ENCODE measurements at places on chromosomes 3 and 15.

- no peak for DNase-seq
Measured at GRCh38 chr3:47047673-47048072, 68.2 kb downstream of the NBEAL2 start.

GRCh38 chr3:149816311-149816710 is 3.3 kb downstream of the RNF13 start:
- DNase-seq: no peak

- no peak for DNase-seq
Measured at GRCh38 chr15:41952013-41952563, 20.3 kb downstream of the EHD4 start.

- no peak for DNase-seq
Measured at GRCh38 chr15:89455535-89455934, 40.8 kb downstream of the RHCG start.

DNA sequence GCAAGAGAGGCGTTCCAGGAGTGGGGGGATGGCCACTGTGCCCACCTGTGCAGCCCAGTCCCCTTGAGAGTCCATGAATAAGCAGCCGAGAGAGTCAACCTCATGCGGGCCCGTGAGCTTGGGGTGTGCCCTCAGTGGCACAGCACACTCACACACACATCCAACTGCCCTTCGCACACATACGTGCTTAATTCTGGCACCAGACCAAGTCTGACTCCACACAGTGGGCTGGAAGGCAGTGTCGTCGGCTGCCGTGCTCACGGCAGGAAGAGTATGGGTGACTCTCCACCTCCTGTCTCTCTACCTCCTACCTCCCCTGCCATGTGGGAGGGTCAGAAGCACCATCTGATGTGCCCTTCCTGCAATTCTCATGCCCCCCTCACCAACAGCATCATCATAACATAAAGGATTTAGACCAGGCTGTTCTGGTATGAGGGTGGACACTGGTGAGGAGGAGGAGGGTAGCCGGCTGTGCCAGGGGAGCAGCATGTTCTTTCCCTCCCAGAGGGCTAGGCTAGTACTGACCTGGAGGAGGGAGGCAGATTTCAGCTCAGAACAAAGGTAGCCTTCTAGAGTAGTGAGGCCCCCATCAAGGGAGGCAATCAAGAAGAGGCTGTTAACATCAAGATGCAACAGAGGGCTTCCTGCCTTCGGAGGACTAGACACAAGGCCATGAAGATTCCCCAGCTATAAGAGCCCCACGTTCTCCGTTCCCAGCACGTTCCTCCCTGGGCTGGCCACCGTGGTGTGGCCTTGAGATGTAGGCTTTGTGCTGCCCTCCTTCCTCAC is 5.3 kb upstream of the STRA6 start:
- DNase-seq: no peak

GRCh38 chr3:78497767-78498166 is 1270.0 kb downstream of the ROBO1 start:
- DNase-seq: no peak

DNA sequence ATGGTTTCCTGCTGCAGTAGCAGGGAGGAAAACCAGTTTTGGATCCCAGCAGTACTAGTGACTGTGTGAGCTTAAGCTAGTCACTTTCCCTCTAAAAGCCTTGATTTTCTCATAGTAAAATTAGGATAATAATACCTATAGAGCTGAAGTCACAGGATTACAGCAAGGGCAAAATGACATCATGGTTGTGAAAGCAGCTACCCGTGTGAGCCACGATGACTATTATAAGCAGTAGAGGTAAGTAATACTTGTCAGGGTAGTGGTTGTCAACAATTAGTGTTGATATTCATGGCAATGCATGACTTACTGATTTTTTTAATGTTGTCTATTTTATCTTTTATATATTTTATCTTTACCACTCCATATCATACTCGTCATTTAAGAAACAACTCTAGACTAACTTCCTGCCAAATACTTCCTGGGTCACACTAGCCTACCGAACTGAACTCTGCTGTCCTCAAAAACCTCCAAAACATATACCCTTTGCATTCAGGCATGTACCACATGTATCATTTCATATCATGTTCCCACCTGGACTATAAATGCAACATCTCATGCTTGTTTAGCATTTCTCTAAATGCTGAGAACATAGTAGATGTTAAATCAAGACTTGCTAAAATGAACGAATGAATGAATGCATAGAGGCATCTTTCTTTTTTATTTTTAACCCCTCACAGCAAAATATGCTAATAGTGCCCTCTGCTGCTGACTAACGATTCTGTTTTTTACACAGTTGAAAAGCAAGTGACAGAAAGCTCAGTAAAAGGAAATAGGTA is 172.6 kb downstream of the P3H2 start:
- no peak for DNase-seq

DNA sequence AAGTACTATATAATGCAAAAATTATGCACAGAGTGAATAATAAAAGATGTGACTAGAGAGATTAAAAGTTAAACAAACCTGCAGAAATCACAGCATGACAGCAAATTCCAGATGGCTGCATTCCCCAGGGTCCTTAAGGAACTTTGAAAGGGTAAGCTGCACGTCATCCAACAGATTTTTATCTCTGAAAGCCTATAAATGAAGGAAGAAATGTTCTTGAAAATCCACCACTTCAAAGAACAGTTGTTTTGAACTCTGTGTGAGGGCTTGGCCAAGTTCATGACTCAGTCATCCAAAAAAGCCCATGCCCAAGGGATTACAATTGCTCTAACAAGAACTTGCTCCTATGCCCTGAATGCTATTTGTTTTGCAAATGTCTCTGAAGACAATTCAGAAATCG is 603.6 kb downstream of the PLOD2 start:
- no peak for DNase-seq

GRCh38 chr15:83112956-83113299 is 5.5 kb downstream of the TM6SF1 start:
- DNase-seq: no peak

DNA sequence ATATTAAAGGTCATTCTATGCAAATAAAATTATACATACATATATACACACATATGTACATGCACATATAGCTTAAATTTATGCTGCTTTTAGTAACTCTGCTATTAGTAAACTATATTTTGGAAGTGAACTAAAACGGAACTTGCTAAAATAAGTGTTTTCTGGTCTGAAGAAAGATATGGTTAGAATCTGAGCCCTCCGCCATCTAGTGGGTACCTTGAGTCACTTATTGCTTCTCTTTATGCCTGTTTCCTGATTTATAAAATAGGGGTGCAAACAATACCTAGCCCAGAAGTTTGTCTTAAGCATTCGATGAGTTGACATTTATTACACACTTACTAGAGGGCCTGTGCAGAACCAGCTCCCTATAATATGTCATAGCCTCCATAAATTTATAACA is 255.7 kb downstream of the CNTN6 start:
- no peak for DNase-seq

DNA sequence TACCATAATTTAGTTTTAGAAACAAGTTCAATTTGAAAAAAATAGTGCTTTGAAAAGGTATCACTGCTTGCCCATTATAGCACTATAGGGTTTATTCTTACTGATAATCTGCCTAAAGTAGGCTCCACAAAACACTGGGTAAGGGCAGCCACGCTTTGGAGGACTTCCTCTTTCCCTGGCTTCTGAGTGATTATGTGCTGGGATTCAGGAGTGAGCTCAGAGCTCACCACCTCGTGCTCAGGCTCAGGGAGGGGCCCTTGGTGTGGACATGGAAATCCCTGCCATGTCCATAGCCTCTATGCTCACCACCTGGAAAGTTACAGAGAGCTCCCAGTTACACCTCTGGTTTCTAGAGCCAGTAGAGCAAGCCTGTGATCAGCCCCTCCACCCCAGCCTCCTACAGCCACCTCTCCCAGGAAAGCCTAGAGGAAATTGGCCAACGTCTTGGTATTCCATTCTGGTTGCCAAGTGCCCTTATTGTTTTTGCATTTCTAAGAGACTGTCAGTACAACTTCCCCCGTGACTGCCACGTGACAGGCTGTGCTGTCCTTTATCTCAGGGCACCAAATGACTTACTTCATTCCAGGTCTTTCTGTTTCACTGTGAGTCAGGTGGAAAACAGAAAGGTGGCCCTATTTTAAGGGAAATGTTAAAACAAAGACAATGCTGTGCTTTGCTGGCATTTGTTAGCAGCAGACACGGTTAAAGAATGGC is 316.0 kb downstream of the RORA start:
- no peak for DNase-seq

DNA sequence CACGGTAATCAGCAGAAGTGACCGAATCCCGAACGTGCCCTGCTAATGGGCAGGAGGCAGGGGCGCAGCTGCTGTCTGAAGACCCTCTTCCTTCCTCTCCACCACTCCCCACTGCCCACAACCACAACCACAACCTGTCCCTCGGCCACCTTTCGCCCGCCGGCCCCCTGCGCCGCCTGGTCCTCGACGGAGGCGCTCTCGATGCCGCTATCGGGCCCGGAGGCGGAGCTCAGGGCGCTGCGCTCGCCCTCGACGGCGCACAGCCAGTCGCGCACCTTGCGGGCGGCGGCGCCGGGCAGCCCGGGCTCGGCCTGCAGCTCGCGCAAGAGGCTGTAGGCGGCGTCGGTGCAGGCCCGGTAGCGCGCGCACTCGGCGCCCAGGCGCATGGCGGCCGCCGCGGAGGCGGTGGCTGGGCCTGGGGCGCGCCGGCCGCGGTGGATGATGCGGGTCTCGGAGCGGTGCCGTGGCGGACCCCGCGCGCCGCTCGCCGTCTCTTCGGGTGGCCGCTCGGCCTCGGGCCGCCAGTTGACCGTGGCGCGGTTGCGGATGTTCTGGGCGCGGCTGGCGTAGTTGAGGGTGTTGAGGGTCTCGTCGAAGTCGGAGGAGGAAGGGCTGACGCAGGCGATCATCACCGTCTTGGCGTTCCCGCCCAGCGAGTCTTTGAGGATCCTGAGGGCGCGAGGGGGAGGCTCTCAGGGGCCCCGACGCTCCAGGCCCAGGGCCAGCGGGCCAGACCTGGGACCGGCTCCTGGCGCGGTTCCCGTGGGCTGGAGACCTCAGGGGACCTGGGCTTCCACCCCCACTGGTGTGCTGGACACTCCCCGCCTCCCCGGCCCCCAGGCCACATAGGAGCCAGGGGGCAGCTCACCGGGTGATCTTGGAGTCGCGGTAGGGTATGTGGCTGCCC is 6.9 kb downstream of the KIF7 start:
- DNase-seq: no peak

GRCh38 chr3:93969997-93970396 is 3.7 kb downstream of the PROS1 start:
- no peak for DNase-seq

DNA sequence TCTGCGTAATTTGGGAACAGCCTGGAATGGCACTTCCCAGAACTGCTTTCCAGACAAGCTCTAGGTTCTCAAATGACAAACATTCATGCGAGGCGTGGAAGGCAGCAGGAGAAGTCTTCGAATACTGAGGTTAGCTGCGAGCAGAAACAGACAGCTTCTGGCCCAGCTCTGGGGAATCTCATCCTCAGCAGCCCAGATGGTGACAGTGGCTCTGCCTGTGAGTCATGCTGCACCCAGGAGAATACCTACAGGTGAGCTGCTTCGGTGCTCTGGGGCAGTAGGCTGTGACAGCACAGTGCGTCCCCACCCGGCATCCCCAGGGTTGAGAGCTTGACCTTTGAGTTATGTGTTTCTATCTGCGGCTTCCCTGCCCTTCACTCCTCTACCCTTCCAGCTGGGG is 258.6 kb downstream of the KLF13 start:
- no peak for DNase-seq

- no peak for DNase-seq
Measured at GRCh38 chr3:127428344-127428997, 140.6 kb upstream of the PRR20G start.

All from stimulated activated CD4-positive, alpha-beta T cell treated with anti-CD3 and anti-CD28 coated beads, Interleukin-4, amount 100 ng/mL, for 48 hours (primary cell).